Osteoblast (primary cell): ENCODE measurements at places on chromosomes 7 and 10. TPM values are rescaled to one million over a fixed set of nuclear protein-coding genes. Genes with fewer than 3 reads are reported as not detected.

The CYP2W1 gene
- total RNA-seq: not detected in 2 replicates

GRCh38 chr10:9111976-9112375, 1057.5 kb downstream of the GATA3 start:
- H3K27me3 ChIP-seq: no peaks in the 10 kb centered on the region
- no peak overlapping the region for H3K27ac ChIP-seq
- no peak for DNase-seq

The MAT1A gene
- not detected in 2 replicates for total RNA-seq

DNA sequence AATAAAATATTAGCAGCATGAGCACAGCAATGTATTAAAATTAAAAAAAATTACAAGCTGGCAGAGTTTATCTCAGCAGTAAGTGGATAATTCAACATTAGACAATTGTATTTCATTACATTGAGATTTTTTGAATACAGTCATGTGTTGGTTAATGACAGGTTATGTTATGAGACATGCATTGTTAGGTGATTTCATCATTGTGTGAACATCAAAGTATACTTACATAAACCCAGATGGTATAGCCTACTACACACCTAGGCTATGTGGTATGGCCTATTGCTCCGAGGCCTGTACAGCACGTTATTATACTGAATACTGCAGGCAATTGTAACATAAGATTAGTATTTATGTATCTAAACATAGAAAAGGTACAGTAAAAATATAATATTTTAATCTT, 29.7 kb downstream of the CCDC6 start:
- no peak for DNase-seq
- no peaks in the 10 kb centered on the region for H3K36me3 ChIP-seq
- peaks cover 30% of the 10 kb centered on the region for H3K4me1 ChIP-seq
- H3K27ac ChIP-seq: peak overlapping the region; percentile 71
- H3K4me3 ChIP-seq: no peak overlapping the region

The CHCHD1 gene
- 11.2 and 12.7 TPM in 2 replicates for total RNA-seq
